Adipocyte (in vitro differentiated cells): ENCODE measurements at places on chromosomes 7 and 10.

- no peak for DNase-seq
Measured at GRCh38 chr10:16752099-16752498, 65.1 kb downstream of the RSU1 start.

DNA sequence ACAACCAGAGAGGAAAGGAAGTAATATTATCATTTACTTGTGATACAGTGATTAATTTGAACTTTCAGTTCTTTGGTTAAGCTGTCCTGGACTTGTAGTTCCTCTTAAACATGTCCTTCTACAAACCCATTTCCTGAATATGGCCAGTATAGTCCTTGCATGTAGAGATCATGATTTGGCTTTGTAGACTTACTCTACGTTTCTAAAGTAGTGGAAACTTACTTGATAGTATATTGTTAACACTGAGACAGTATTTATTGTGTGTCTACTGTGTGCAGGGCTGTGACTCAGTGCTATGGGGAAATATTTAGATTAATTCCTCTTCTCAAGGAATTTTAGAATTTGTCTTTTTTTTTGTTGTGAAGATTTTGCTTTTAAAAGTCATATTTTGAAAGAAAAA, 109.5 kb downstream of the NRF1 start:
- peak; percentile 47 for DNase-seq

DNA sequence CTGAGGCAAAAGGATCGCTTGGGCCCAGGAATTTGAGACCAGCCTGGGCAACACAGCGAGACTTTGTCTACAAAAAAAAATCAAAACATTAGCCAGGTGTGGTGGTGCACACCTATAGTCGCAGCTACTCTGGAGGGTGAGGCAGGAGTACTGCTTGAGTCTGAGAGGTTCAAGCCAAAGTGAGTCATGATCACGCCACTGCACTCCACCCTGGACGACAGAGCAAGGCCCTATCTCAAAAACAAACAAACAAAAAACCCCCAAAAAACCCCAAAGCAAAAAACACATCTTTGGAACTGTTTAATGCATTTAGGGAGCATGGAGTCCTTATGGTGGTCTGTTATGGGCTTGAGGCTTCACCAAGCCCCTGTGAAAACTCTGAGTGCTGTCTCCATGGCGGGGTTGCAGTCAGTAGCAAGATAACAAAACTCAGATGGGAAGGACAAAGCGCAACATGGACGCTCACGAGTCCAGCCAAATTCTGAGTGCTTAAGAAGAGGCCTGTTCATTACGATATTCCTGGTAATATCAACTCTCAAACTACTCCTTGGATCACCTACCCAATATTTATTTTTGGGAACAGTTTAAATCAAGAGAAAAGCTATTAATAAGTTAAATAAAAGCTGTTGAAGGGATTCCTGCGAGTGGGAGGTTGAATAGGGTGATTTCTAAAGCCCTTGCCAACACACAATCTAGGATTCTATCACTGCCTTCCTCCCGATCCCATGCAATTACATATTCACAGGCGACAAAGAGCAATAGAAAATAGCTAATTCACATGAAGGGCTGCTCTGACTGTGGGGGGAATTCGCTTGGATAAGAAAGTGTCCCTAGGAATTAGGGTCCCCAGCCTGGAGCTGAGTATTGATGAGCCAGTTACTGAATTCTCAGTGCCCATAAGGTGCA, 123.3 kb downstream of the HIPK2 start:
- DNase-seq = no peak

DNA sequence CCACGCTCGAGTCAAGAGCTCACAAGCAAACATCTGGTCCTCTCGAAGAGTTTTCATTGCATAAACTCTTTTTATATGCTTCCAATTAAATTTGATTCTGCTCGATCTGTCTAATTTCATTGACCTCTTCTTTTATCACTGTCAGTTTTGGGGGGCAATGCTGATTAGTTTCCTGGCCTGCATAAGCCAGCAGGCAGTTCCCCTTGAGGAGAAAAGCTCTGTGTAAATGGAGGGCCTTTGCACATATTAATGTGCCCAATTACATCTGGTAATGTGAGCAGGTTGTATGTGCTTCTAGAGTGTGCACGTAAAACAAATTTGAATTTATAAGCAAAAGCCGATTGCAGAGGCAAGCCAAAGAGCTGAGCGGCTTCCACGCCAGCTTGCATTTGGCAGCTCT, 210.3 kb downstream of the ABCA13 start:
- no peak for DNase-seq

DNA sequence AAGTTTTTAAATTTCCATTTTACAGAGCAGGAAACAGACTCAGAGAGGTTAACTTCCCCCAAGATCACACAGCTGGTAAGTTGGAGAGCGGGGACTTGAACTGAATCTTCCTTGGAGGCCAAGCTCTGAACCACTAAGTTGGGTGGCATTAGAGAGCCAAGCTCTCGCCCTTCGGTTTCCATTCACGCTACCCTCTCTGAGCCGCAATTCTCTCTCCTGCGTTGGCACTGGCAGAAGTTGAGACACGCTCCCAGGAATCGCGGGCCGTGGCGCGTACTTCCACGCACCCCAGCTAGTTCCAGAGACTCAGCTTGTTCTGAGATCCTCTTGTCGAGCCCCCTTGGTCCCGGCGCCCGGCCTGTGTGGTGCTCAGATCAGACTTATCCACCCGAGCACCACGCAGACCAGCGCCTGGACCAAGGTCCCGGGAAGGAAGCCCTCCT, 29.3 kb upstream of the VAX1 start:
- DNase-seq = no peak

DNA sequence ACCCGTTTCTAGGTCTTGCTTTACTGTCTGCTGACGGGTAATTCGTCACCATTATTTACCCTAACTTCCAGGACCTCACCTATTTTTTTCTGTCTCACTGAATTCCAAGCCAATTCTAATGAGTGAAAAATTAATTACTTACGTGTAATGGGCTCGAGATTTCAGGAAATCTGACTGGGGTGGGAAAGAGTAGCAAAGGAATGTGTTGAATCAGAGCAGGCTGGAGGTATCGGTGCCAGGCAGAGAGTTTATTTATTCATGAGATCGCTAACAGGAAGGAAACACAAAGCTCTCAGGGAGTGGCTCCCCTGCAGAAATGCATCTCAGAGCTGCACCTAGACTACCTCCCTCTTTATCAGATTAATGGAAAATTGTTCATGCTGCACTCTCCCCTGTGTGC, 4.0 kb upstream of the DIP2C start:
- DNase-seq = peak; percentile 22

GRCh38 chr10:13092291-13093102, 7.5 kb upstream of the OPTN start:
- no peak for DNase-seq

DNA sequence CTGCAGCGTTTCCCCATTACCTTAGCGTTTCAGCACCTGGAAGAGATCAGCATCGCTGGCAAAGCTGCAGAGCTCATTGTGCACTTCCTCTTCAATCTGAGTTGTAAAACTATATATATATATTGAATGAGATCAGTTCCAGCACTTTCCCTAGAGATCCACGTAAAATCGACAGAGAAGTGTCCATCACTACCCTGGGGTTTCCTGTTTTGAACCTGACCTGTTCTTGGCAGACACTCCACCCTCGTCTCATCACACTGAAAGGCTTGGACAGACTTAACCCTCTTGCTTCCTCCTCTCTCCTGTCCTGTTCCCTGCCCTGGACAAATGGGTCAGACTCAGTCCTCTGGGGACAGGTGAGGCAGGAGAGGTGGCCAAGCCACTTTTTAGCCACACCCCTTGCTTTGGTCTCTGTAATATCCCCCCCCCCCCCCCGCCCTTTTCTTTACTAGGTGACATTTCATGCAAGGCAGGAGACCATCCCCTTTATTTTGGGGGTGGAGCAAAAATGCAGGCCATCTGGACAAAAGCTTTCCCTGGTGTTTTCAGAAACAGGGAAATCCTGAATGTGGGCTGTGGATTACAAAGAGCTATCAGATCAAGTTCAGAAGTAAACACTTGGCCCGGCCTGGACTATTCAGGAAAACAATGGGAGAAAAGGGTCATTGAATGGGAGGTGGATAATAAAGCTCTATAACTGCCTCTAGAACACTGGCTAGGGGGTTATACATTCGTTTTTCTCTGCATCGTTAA, 83.7 kb upstream of the KDM7A start:
- DNase-seq = no peak

DNA sequence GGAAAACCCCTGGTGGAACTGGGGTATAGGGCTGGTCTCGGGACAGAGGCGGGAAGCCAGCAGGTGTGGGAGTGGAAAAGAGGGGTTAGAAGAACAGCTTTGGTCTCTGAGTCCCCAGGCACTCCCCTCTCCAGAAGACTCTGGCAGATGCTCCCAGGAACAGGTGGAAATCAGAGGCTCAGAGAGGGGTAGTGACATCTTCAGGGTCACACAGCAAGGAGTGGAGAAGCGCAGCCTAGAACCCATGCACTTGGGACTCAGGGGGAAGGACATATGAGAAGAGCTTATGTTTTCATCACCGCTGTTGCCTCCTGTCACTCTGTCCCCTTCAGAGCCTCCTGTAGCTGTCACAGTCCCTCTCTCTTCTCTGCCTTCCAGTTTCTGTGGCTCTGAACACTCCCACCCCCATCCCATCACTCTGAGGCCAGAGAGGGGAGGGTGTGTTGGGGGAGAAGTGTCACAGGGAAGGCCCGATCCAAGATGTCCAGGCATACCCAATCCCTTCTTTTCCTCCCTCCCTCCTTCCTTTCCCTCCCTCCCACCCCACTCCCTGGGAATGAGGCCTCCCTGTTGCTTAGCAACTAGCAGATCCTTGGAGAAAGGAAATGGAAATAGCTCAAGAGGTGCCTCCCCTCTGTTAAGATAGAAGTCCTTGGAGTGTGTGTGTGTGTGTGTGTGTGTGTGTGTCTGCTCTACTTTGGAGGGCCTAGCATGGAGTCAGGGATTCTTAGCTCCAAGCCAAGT, 32.0 kb downstream of the SRRM3 start:
- no peak for DNase-seq

GRCh38 chr10:21060626-21061025, 163.5 kb upstream of the NEBL start:
- no peak for DNase-seq

GRCh38 chr10:74086317-74086716, 64.3 kb downstream of the AP3M1 start:
- no peak for DNase-seq
